Stimulated activated CD4-positive, alpha-beta T cell treated with anti-CD3 and anti-CD28 coated beads, TNF-alpha, amount 100 ng/mL, for 4 hours (primary cell): ENCODE measurements at places on chromosomes 16 and 17.

DNA sequence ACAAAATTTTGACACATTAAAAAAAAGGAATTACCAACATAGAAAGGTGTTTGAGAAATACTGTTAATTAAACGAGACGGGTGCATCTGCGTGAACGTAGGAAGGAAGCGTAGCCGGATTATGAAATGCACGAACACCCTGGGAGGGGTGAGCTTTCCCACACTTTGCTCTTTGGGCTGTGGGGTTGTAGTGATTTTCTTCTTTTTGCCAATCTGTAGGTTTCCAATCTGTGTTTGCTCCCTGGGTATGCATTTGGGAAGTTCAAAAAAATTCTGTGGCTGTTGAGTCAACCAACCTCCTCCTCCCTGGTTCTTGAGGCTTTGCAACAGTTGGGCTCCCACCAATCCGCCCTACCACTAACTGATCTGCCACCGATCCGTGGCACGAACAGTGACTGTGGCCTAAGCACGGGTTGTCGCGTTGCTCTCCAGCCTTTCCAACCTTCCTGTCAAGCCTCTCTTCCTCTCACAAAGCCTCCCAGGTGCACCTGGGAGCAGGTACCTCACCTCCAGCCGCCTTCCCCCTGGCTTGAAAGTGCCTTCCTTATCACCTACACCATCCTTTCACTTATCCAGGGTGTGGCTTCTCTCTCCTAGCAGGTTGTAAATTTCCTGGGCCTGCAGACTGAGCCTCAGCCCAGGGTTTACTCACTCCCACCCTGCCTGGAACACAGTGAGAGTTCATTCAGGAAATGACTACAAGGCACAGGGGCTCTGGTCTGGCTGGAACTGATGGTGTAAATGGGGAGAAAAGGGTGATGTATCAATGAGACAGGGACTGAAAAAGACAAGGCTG is 16.6 kb downstream of the RTN4RL1 start:
- DNase-seq = no peak

DNA sequence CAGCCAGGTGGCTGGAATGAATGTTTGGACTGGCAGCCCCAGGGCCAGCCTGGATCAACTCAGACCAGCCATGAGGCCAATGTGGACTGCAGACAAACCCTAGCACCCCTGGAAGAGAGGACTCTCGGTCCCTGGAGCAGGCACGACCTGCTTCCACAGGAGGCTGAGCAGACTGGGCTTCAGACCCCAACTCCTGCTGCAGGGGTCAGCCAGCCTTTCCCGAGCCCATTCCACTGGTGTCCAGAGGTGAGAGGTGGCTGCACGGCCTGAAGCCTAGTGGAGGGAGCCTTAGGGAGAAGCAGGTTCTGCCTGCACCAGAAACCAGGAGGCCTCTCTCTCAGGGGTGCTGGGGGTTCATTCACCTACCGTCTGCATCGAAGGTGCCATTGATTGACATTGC is 97.1 kb downstream of the CPPED1 start:
- no peak for DNase-seq

DNA sequence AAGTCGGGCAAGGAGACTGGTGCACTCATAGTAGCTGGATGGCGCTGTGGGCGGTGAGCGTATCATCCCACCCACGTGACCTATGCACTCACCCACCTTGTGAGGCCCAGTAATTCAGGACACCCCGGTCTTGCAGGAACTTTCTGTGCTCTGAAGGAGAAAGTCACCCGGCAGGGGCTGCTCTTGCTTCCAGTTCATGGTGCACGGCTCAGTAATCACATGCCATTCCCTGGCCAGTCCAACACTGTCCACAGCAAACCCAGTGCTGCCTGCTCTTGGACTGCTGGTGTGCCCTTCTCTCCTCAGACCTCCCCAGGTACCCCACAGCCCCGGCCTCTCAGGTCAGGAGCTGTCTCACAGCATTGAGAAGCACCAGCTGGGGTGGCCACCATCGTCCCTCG is 16.4 kb upstream of the RHBDF2 start:
- DNase-seq = no peak

- DNase-seq = no peak
Observed at GRCh38 chr16:3508736-3509135, 7.9 kb downstream of the CLUAP1 start.

DNA sequence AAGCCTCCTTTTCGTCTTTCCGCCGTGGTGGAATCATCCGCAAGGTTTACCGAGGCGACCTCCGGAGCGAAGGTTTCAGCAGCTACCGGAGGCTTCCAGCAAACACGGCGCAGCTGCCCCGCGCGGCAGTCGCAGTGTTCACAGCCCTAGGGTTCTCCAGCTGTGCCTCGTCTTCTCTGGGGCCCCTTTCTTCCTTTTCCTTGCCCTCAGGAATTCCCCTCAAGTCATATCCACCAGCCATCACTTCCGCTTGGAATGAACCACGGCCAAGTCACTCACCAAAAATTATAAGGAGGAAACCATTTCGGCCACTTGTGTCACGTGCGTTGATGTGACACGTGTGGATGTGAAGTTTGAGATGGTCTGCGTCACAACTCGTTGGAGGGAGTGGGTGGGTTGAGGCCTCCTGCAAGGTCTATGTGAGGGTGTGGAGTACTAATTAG is 636 bp upstream of the ERN1 start:
- DNase-seq = no peak

DNA sequence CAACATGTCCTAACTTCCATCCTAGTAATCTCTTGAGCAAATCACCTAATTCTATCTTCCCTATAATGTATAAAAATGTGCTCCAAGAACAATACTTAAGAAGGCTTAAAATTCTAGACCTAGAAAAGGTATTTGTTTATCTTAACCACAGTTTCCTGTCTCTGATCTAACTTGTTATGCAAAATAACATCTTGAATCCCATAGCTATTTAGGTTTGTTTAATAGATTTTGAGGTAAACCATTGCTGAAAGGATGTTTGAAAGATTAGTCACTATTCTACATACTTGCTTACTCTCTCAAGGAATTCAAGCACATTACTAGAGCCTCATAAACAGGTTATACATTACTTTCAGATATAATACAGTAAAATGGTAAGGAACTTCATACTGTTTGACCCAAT is 13.0 kb downstream of the CA10 start:
- DNase-seq = no peak

DNA sequence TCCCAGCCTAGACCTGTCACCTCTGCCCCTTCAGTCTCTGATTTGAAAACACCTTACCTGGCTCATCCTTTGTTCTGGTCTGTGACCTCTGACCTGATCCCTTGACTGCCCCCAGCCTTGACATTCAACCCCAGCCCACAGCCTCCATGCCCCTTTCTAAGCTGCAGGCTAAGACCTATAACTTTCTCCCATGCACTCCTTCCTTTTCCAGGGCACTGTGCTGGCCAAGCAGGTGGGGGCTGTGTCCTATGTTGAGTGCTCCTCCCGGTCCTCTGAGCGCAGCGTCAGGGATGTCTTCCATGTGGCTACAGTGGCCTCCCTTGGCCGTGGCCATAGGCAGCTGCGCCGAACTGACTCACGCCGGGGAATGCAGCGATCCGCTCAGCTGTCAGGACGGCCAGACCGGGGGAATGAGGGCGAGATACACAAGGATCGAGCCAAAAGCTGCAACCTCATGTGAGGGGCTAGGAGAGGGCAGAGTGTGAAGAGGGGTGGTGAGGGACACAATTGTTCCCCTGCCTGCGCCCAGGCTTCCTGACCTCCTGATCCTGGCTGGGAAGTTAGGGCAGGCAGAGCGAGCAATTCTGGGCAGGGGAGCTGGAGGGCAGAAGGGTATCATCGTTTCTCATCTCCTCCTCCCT is 3.3 kb downstream of the RND2 start:
- no peak for DNase-seq

DNA sequence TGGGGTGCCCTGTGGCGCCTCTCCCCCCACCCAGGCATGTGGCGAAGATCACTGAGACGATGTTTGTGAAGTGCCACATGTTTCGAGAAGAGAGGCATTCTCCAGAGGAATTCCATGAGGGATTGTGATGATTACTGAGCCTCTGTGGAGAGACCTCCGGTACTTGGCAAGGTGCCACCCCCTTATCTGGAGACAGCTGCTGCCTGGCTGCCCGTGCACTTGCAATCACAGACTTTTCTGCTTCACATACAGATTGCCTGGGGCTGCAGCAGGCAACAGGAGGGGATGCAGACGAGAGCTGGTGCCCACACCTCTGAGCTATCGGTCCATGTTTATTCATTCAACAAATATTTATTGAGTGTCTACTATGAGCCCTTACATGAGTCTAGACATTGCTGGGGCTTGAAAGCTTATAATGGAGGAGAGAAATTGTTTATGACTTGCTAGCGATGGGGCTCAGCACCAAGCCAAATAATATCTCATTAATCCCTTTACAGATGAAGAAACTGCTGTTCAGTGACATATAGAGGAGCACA is 317.2 kb upstream of the ZFHX3 start:
- DNase-seq = no peak

DNA sequence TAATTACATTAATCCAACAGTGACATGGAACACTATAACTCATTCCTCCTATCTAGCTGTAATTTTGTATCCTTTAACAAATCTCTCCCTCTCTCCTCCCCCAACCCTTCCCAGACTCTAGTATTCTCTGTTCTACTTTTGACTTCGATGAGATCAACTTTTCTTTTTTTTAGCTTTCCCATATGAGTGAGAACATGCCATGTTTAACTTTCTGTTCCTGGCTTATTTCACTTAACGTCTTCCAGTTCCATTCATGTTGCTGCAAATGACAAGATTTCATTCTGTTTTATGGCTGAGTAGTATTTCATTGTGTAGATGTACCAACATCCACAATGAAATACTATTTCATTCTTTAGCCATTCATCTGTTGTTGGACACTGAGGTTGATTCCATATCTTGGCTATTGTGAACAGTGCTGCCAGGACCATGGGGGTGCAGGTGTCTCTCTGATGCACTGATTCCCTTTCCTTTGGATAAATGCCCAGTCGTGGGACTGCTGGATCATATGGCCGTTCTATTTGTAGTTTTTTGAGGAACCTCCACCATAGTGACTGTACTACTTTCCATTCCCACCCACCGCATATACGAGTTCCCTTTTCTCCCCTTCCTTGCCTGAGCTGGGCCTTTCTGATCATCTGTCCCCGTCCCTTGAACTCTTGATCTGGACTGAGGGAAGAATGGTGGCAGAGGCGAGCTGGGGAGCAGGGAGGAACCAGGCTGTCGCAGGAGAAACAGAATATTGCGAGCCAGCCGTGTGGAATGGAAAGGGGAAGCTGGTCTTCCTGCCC is 7.7 kb upstream of the CEP295NL start:
- DNase-seq = no peak

DNA sequence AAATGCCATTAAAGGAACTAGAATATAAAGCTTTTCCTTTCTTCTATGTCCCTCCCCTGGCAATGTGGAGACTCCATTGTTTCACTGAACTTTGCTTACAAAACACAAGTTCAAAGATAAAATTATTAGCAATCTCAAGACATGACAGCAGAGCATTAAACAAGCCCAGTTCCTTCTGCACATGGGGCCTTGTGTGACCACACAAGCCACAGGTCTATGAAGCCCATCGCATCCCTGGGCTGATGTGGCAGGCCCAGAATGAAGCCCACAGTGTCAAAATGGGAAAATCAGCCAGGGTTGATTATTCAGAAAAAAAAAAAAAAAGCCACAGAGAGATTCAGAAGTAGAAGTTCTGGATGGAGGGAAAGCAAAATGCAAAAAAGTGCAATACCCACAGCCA is 12.9 kb upstream of the SLC39A11 start:
- no peak for DNase-seq

- DNase-seq = peak; percentile 74
Observed at GRCh38 chr16:4414187-4414917, 2.0 kb downstream of the CORO7 start.

DNA sequence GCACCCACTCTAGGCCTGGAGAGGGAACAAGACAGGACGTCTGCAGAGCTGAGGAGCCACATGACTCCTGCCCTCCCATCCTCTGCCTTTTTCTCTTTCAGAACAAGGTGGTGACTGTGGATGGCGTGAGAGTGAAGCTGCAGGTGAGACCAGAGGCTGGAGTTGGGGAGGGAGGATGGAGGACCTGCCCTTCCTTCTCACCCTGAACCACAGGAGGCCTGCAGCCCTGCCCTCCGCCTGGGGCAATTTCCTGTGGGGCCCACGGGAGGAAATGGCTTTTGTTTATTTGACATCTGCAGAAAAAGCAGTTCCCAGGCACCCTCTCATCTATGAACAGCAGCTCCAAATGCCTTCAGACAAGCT is 5.1 kb downstream of the RAB37 start:
- no peak for DNase-seq

DNA sequence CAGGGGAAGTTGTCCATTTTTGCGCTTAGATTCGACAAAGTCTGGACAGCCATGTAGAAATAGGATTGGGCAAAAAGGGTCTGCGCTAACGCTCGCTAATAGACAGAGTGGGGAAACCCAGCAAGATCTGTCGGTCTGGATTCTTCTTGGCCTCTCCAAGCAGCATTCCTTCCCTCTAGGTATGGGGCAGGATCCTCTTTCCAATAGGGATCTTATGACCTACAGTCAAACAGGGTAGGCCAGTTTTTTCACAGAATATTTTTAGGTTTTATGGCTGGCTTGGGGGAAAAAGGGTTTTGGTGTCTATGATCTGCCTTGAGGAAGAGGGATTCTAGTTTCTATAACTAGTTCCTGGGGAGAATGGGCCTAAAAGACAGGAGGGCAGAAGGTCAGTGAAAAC is 26.0 kb upstream of the GPT2 start:
- DNase-seq = no peak
